ENCODE measurements at places on chromosomes 7 and 10.

DNA sequence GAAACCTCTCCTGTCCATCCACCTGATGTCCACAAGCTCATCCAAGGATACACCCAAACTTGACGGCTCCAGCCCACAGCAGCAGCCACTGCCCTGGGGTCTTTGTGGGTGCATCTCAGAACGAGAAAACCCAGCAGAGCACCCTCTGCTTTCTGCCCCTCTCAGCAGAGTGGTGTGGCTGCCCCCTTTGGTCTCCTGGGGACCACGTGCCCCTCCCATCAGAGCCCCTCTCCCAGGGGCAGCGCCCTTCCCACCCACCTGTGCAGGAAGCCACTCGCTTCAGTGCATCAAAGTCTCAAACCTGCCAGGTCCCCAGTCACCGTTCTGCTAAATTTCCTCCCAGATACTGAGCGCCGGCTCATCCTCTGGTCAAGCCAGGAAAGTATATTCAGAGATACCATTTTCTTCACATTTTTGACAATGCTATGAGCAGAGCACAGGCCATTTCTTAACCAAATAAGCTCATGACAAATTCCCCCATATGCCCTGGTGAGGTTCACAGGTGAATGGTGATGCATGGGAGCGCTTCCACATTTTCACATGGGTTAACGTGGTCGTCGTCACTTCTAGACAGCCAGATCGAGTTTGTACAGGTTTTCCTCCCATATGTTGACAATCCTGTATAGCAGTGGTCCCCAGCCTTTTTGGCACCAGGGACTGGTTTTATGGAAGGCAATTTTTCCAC lies 32.4 kb downstream of the CAMK2B start:
- no peak for DNase-seq

GRCh38 chr10:97333601-97334369 lies 744 bp downstream of the FRAT2 start:
- DNase-seq: peak; percentile 48

DNA sequence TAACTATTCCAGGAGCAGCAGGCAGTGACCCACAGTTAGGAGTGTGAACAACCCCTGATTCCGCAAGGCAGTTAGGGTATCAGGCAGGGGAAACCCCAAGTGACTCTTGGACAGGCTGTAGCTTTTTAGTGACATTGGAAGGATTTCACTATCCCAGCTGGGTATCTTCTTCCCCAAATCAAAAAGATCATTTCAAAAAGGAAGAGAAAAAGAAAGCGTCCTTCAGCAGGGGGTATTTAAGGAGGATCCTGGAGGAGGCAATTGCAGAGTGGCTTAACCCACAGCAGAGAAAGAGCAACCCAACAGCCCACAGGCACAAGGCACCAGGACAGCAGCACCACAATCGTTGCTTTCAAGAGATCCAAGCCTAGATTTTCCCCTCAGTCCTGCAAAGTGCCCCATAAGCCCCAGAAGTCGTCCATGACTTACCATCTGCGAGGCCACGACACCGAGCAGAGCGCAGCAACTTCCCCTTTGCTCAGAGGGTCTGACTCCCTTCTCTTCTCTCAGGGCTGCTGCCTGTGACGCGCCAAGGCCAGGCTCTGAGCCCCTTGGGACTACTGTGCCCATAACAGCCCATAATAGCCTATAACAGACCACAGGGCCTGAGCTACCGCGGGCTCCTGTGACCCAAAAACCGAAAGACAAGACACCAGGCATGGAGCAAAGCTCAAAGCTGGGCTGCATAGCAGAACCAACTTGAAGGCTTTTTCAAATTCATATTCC lies 19.8 kb downstream of the PIK3AP1 start:
- DNase-seq: no peak

DNA sequence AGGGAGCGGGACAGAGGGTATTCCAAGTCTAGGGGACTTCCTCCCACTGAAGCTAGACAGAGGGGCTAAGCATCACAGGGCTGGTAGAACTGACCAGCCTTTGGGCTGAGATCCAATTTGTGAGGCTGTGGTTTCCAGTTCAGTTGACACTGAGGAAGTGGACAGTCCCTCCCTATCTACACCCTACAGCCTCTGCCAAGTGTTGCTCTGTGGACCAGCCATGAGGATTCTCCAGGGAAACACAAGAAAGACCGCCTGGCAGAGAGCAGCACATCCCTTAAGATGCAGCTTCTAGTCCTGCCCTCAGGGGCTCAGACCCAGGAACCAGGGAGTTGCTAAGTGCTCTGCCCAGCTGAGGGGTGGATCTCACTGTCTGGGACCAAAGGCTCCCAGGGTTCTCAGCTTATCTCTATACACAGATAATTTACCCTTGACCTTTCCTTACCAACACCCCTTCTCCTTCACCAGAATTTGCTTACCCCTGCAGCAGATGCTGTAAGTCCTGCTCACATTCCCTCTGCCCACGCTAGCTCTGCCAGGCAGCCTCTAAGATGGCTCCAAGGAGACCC lies 252.0 kb downstream of the SKIDA1 start:
- DNase-seq: no peak

GRCh38 chr10:78600740-78601139 lies 468.0 kb upstream of the ZMIZ1 start:
- peak; percentile 35 for DNase-seq

GRCh38 chr7:81317741-81318140 lies 398.9 kb upstream of the SEMA3C start:
- no peak for DNase-seq

DNA sequence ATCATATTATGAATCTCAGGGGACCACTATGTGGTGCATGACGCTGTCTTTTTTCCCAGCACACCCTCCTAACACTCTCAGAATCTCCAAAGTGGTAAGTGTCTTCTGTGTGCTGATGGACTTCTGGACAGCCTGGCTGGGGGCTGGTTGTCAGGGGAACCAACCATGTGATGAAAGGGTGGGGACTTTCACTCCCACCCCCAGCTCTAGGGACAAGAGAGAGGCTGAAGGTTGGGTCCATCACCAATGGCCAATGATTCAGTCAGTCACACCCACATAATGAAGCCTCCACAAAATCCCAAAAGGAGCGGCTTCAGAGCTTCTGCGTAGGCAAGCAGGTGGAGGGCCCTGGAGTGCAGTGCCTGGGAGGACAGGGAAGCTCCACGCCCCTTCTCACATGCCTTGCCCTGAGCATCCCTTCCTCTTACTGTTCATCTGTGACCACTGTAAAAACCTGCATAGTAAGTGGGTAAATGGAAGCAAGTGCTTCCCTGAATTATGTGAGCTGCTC lies 44.6 kb downstream of the RASGEF1A start:
- DNase-seq: no peak

GRCh38 chr10:13808556-13809391 lies 222.0 kb downstream of the PRPF18 start:
- no peak for DNase-seq
